ENCODE measurements at places on chromosomes 1 and 21.

DNA sequence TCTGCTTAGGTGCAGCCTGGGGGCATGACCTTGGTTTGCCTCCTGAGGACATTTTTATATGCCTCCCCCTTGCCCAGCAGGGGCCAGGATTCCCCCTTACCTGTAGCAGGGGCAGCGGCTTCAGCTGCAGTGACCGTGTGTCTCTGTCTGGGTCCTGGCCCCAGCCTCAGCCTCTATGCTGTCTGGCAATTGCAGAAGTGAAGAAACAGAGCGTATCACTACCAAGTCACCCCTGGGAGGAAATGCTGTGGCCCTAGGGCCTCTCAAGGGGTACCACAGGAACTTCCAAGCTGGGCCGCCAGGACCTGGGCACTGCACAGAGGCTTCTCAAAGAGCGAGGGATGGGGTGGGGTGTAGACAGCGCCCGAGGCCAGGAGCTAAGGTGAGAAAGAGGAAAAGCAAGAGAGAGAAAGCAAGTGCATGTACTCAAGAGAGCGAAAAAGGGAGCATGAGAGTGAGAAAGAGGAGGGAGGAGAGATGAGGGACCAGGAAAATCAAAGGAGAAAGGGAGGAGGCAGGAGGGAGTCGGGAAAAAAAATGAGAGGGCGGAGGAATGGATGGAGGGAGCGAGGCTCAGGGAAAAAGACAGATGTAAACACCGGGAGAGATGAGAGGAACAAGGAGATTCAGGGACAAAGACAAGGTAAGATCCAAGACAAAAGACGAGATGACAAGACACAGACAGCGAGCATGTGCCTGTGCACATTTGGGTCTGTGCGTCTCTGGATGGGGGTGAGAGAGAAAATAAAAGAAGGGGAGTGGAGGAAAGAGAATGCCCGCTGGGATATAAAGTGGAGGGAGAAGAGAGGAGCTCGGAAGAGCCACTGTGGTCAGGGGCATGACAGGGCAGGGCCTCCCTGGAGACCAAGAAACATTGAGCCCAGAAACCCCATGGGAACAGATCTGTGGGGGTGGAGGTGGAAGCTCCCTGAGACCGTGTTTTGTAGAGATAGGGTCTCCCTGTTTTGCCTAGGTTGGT lies at the start of gene PTAFR:
Gene PTAFR, minus strand, starts transcription at position 199 of the 979 bp plus-strand sequence. CDS start 25,669 bp downstream, outside the sequence.
- DNase-seq: no peak

- DNase-seq: no peak
Measured at GRCh38 chr1:159509440-159510228, 26.2 kb downstream of the OR10J5 start.

DNA sequence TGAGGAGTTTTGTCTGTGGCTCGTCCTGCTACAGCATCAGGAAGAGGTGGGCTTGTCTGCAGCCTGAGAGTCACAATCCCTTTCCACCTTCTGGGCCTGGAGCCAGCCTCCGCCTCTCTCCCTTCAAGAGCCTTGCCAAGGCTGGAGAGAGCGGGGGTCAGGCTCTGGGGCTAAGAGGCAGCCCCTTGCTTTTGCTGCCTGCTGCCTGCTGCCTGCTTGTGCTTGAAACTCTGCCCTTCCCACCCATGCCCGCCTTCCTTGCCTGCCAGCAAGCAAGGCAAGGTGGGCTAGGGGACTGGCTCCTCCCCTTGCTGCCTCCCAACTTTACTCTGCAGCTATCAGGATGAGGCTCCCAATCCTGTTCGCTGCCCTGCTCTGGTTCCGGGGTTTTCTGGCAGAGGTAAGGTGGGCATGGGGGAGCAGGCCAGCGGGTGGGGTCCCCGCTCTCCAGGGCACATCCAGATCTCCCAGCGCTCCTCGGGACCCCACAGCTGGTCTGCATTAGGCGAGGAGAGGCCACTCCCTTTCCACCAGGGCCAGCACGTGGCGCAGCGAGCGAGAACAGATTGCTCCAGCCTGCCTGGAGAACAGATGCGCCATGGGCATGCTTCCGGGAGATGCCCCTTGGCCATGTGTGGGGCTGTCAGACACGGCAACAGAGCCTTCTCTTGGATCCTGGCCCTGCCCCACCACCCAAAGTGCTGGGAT lies 7.5 kb upstream of the PTPN7 start:
- no peak for DNase-seq

- no peak for DNase-seq
Measured at GRCh38 chr21:37208056-37208721, 58.9 kb downstream of the VPS26C start.

DNA sequence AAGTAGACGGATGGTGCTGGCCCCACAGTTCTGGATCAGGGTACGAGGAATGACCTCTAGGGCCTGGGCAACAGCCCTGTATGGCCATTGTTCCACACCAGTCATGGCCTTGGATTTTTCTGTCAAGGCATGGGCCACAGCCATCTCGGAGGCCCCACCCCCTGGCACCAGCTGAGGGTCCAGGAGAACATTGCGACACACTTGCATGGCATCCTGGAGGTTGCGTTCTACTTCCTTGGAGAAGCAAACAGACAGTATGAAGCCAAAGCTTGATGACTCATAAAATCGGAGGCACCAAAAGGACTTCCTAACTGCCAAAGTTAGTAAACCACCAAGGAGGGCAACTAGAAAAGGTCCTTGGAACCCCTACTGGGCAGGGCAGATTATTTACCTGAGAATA lies 11.9 kb upstream of the VHLL start:
- no peak for DNase-seq

DNA sequence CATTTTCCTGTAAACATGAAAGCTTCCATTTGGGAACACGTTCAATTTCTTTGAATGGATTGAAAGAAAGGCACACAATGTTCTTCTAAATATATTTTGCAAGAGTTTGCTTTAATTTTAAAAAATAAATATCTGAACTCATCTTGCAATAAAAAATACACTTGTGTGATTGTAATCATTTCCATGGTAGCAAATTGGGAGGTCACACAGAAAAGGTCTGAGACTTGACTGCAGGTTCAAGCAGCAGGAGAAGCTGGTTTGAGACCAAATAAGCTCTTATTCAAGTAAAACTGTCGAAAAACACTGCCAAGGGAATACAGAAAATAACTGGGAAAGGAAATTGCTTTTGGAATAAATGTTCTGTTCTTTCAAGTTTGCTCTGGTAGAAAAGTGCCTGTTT lies 498.9 kb downstream of the ADGRL2 start:
- no peak for DNase-seq

DNA sequence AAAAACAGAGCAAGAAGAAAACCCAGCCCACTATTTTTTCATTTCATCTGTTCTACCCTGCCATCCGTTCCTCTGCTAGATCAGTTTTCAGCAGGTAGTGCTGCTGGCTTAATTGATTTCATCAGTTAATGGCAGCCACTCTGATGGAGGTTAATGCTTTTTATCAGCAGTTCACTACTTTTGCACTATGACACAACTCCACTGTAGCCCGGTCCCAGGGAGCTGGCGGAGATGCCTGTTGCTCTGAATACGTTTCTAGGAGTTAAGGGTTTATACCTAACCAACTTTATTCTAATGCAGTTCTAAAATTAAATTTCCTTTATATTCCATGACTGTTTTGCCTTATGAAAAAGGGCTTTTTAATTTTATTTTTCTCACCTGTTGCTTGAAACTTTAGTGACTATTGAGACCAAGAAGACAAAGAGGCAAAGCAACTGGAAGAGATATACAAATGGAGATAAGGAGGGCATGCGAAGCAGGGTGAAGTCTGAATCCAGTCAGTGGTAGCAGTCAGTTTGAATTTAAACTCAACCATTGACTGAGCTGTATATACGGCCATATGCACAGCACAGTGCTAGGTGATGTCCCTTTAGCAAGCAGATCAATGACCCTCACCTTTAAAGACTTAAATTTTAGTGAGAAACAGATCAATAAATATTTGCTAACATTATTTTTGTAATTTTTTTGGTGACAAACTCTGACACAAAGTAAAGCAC lies 477.9 kb downstream of the LMO4 start:
- DNase-seq: no peak

- no peak for DNase-seq
Measured at GRCh38 chr1:193113258-193113991, 8.2 kb upstream of the GLRX2 start.

- DNase-seq: no peak
Measured at GRCh38 chr1:208235982-208236761, 8.0 kb downstream of the PLXNA2 start.

- DNase-seq: no peak
Measured at GRCh38 chr1:165826565-165827267, 698 bp upstream of the UCK2 start.

DNA sequence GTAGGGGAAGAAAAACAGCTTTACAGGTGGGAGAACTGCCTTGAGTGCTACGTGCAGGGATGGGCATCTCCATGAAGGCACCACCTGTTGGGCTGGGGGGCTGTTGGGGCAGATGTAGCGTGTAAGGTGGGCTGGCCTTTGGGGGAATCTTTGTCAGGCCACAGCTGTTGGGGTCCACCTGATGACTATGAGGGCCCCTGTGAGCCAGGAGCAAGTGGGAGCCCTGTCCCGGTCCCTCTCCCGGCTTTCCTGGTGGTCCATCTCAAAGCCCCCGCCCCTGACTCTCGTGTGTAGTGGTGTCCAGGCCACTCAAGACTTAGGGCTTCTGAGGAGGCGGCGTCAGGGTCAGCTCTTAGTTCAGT lies 13.5 kb downstream of the SLC37A1 start:
- no peak for DNase-seq

GRCh38 chr1:241411056-241411775 lies 54.2 kb upstream of the RGS7 start:
- no peak for DNase-seq

GRCh38 chr1:88922214-88922613 lies 30.8 kb upstream of the GTF2B start:
- no peak for DNase-seq

DNA sequence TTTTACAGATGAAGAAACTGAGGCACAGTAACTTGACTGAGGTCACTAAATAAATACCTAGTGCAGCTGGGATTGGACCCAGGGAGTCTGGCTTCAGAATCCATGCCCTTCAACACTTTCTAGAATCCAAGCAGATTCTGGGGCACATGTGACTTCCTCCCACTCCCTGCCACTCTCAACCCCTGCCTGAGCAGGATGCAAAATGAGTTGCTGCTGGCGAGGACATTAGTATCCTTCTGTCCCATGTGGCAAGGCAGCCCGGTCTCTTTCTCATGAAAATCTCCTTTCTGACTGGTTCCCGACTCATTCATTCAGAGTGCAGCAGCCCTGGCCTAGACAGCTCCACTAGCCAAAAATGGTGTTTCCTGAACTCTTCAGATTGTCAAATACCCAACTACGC lies 28.4 kb downstream of the TNNT2 start:
- DNase-seq: no peak

DNA sequence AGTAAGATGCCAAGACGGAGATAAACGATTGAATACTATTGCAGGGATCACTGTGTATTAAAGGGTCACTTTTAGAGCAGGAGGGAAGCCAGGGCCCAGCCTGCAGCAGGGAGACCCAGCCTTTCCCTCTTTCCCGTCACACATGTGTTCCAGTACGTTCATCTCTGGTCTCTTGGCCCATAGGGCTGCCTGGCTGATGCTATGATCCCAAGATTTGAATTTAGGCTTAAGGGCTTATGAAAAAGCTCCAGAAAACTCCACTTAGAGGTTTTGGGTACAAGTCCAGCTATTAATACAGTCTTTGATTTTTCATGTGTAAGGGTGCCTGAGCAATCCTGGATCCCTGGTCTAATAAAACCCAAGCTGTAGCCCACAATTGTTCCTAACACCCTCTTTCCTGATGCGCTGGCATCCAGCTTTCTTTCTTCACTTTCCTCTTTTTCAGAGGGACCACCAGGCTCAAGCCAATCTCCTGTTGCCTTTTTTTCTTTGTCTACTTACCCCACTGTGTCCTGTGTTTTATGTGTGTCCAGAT lies 359.6 kb upstream of the USP24 start:
- no peak for DNase-seq

GRCh38 chr21:35294231-35294898 lies 245.3 kb upstream of the RUNX1 start:
- no peak for DNase-seq

- DNase-seq: no peak
Measured at GRCh38 chr1:183313063-183313462, 105.1 kb downstream of the NMNAT2 start.

DNA sequence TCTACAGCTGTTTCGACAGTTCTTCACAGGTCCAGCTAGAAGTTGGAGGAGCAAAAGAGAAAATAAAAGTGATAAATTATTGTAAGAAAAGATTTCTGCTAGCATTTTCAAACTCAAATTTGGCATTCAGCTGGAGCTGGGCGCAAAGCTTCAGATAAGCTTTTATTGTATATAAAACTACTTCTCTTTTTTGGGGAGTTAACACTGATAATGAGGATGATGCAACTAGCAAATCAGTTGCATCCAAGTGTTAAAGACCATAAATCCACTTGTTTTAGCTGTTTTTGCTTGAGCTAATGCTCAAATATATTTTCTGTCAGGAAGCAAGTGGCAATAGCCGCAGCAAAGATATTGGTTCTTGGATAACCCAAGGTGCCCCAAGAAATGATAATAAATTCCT lies 127.1 kb upstream of the PKN2 start:
- DNase-seq: no peak

- DNase-seq: no peak
Measured at GRCh38 chr21:36202726-36203602, 46.3 kb downstream of the DOP1B start.

GRCh38 chr1:210448297-210448892 lies 119.7 kb downstream of the HHAT start:
- peak; percentile 43 for DNase-seq

GRCh38 chr1:234355782-234356510 lies 17.3 kb upstream of the COA6 start:
- no peak for DNase-seq

GRCh38 chr1:206510371-206510770 lies 3.0 kb downstream of the RASSF5 start:
- no peak for DNase-seq

DNA sequence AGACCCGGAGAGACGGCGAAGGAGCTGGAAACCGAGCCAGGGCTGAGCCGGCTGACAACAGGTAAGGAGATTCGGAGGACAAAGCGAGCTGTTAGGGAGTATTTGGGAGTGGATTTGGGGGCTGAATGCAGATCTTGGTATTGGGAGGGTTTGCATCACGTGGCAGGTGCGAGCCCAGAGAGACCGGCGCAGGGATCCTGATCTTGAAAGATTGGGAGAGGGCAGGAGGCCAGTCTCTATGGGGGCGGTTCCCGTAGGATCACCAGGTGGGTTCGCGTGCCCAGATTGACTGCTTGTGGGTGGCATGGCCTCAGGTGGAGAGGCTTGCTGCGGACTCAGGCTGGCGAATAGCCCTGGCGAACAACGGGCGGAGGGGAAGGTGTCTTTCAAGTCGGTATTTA lies 204 bp downstream of the CIART start:
- DNase-seq: no peak

DNA sequence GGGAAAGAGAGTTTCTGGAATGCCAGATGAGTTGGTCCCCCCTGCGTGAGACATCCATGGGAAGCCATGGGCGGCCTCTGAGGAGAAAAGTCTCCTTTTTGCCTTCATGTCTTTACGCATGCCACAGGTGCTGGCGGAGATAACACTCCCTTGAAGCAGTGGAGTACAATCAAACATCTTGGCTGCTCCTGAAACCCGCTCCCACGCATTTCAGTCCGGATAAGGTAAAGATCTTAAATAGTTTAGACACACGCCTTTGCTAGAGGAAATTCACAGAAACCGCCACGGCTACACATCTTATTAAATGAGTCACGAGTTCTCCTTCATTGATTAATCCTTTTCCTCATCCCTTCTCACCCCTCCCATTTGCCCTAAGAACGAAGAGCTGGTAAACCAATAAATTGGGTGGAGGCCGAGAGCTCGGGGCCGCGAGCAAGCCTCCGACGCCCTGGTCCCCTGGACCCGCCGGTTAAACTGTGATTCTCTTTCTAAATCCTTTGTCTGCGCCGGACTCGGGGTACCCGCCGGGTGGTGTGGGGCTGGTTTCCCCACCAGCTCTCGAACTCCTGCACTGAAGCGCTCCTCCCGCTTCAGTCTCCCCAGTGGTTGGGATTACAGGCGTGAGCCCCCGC lies 6.6 kb upstream of the ZNF669 start:
- no peak for DNase-seq
